ENCODE measurements at places on chromosomes 11 and 22.

DNA sequence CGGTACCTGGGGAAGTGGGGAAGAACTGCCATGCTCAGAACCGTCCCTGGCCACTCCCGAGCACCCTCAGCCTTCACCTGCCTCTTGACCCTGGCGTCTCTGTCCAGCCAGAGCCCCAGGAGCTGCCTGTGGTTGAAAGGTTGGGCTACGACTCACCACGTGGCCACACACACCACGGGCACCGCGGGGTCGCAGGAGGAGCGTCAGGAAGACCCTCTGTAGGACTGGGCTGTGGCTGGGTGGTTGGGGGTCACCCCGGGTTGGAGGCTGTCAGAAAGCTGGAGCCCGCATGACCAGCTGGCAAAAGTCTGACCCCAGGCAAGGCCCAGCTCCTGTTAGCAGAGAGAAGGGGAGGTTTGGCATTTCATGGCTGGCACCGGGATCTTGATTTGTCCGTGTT is 11.5 kb downstream of the KRTAP5-5 start:
- H3K27ac ChIP-seq, result no peak overlapping the region
- peaks cover 39% of the 10 kb centered on the region for H3K27me3 ChIP-seq
- DNase-seq, result peak; percentile 26
- H3K4me3 ChIP-seq, result no peak overlapping the region
- H3K36me3 ChIP-seq, result no peaks in the 10 kb centered on the region
- no peaks in the 10 kb centered on the region for H3K4me1 ChIP-seq

DNA sequence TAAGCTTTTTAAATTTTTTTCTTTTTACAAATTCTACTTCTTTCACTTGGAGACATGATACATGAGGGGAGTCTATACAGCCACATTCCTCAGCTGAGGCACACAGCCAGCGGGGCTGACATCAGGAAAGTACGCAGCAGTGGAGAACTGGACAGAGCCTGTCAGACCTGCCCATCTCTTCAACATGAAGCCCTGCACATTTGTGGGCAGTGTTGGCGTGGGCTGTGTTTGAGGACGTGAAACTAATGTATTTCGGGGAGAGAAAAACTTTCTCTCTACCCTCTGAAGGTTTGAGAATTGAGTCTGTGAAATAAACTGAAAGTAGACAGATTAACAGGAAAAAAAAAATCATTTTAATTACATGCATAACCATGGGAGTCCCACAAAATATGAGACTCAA is 84.8 kb upstream of the HTATIP2 start:
- no peak for DNase-seq
- H3K36me3 ChIP-seq, result no peaks in the 10 kb centered on the region
- H3K27me3 ChIP-seq, result no peaks in the 10 kb centered on the region

- H3K36me3 ChIP-seq, result no peaks in the 10 kb centered on the region
- no peaks in the 10 kb centered on the region for H3K27me3 ChIP-seq
- H3K4me1 ChIP-seq, result peaks cover 59% of the 10 kb centered on the region
- DNase-seq, result peak; percentile 79
- peak overlapping the region; percentile 84 for H3K27ac ChIP-seq
Observed at GRCh38 chr11:10600570-10601248, 32.2 kb upstream of the LYVE1 start.

- H3K36me3 ChIP-seq, result no peaks in the 10 kb centered on the region
- peaks cover 9% of the 10 kb centered on the region for H3K4me1 ChIP-seq
- H3K4me3 ChIP-seq, result no peak overlapping the region
- no peak for DNase-seq
- no peak overlapping the region for H3K27ac ChIP-seq
Observed at GRCh38 chr11:108931168-108931567, 266.3 kb downstream of the DDX10 start.

GRCh38 chr22:27032091-27032761 is 374.8 kb downstream of the MIAT start:
- peaks cover 10% of the 10 kb centered on the region for H3K4me1 ChIP-seq
- H3K36me3 ChIP-seq, result no peaks in the 10 kb centered on the region
- peaks cover 2% of the 10 kb centered on the region for H3K27me3 ChIP-seq
- H3K4me3 ChIP-seq, result no peak overlapping the region
- peak; percentile 58 for DNase-seq
- H3K27ac ChIP-seq, result no peak overlapping the region

- peaks cover 9% of the 10 kb centered on the region for H3K4me1 ChIP-seq
- no peak for DNase-seq
- no peak overlapping the region for H3K27ac ChIP-seq
- no peak overlapping the region for H3K4me3 ChIP-seq
- H3K36me3 ChIP-seq, result no peaks in the 10 kb centered on the region
Observed at GRCh38 chr11:79432138-79432537, 8.7 kb downstream of the TENM4 start.

DNA sequence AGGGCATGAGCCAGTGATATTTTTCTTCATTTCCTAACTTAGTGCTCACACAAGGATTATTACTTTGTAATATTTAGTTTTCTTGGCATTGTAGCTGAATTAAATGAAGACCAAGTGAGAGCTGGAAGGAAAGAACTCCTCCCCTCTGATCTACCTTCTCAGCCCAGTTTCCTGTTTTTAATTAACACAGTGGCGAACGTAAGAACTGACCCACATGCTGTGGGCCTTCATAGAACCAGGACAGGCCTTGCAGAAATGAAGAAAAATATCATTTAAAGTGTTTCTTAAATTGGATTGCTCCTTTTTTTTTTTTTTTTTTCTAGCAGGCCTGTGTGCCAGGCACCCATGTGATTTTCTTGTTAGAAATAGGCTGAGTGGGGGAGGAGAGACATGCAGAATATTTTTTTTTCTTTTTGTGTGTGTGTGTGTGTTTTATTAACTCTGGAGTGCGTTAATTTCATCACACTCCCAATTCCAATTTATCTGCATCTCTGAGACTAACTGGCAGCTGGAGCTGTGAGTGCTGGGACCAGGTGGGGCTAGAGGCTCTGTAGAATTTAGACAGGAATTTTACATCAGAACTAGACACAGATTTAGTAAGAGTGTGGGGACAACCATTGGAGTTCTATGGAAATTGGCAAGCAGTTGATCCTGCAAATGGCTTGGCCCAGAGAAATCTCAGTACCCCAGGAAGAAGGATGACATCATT is 320.5 kb downstream of the DDX10 start:
- no peaks in the 10 kb centered on the region for H3K4me1 ChIP-seq
- no peaks in the 10 kb centered on the region for H3K36me3 ChIP-seq
- no peak overlapping the region for H3K27ac ChIP-seq
- no peak overlapping the region for H3K4me3 ChIP-seq
- H3K27me3 ChIP-seq, result no peaks in the 10 kb centered on the region

- H3K27ac ChIP-seq, result no peak overlapping the region
- no peaks in the 10 kb centered on the region for H3K27me3 ChIP-seq
- no peak for DNase-seq
- no peaks in the 10 kb centered on the region for H3K36me3 ChIP-seq
Observed at GRCh38 chr11:66745356-66746235, 16.6 kb upstream of the SPTBN2 start.

DNA sequence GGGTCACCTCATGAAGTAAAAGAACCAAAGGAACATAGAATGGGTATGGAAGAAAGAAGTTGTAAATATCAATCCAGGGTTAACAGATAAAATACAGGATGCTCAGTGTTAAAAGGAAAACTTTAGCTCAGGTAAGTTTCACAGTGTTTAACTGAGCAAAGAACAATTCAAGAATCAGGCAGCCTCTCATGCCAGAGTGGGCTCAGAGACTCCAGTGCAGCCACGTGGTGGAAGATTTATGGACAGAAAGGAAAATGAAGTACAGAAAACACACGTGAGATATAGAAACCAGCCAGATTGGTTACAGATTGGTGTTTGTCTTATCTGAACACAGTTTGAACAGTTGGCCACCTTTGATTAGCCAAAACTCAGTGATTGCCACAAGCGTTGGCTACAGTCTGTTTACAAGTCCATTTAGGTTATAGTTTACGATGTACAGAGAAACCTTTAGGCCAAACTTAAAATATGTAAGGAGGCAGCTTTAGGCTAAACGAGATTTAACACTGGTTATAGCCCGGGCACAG is 9.1 kb downstream of the AP5B1 start:
- H3K36me3 ChIP-seq, result peaks cover 4% of the 10 kb centered on the region
- peaks cover 8% of the 10 kb centered on the region for H3K4me1 ChIP-seq
- DNase-seq, result no peak
- no peak overlapping the region for H3K27ac ChIP-seq
- no peak overlapping the region for H3K4me3 ChIP-seq
- no peaks in the 10 kb centered on the region for H3K27me3 ChIP-seq

DNA sequence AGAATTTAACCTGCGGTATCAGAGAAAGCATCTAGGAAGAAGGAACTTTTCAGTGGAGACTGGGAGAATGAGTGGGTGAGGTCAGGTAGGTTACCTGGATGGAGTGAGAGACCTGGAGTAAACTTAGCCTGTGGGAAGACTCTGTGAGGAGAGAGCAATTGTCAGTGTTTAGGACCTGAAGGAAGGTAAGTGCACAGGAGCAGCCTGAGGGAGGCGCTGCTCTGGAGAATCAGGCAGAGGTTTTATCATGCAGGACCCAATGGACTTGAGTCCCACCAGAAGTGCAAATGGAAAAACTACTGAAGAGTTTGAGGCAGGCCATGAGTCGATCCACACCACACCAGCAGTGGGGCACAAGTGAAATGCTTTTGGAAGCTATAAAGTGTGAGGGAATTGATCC is 10.6 kb upstream of the IFTAP start:
- no peak overlapping the region for H3K27ac ChIP-seq
- H3K27me3 ChIP-seq, result peaks cover 5% of the 10 kb centered on the region
- H3K4me1 ChIP-seq, result no peaks in the 10 kb centered on the region
- DNase-seq, result no peak
- no peaks in the 10 kb centered on the region for H3K36me3 ChIP-seq

GRCh38 chr11:7677071-7677470 is 3.8 kb upstream of the CYB5R2 start:
- H3K36me3 ChIP-seq, result no peaks in the 10 kb centered on the region
- no peak overlapping the region for H3K27ac ChIP-seq
- peaks cover 10% of the 10 kb centered on the region for H3K27me3 ChIP-seq
- DNase-seq, result no peak
- no peaks in the 10 kb centered on the region for H3K4me1 ChIP-seq

DNA sequence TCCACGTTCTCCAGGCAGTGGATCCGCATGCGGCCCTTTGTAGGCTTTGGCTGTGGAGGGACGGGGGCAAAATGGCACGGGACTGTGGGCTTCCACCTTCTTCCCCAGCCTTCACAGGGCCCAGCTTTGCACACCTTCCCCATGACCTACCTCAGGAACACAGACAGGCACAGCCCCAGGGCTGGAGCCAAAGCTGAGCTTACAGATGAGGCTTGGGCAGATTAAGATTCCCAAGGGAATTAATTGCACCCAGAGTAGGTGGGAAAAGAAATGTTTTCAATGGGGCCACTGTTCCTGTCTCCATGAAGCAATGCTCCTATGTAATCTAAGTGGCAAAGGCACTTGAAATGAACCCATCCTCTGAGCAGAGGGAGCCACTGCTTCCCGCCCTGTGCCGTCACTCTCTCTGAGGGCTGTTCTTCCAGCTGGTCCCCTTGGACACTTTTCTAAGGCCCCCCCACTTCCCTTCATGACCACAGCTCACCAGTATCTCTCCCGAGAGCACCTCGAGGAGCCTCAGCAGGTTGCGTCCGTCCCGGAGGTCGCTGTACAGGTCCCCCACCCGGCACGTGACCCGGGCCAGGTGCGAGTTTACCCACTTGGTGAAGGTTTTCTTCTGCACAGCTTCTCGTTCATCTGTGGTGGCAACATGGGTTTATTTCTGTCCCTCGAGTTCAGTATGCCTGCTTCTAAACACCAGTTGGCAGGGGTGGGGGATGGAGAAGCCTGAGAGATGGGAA is 13.5 kb downstream of the SPTBN2 start:
- H3K4me3 ChIP-seq, result no peak overlapping the region
- H3K4me1 ChIP-seq, result no peaks in the 10 kb centered on the region
- H3K36me3 ChIP-seq, result no peaks in the 10 kb centered on the region
- H3K27me3 ChIP-seq, result peaks cover 2% of the 10 kb centered on the region
- H3K27ac ChIP-seq, result no peak overlapping the region
